ENCODE measurements at places on chromosomes 2 and 18. TPM values are rescaled to one million over a fixed set of nuclear protein-coding genes. Genes with fewer than 3 reads are reported as not detected.

Gene RELCH
- polyA plus RNA-seq = 23.2 TPM

Gene COLEC12
- 118 TPM for polyA plus RNA-seq

Gene GALNT3
- polyA plus RNA-seq = 32.7 TPM

Gene NGEF
- polyA plus RNA-seq = 2.7 TPM

GRCh38 chr18:79524181-79525078 lies 128.7 kb downstream of the NFATC1 start:
- no peak for DNase-seq

GRCh38 chr2:70904371-70905216 lies 31.1 kb upstream of the ATP6V1B1 start:
- no peak for DNase-seq

DNA sequence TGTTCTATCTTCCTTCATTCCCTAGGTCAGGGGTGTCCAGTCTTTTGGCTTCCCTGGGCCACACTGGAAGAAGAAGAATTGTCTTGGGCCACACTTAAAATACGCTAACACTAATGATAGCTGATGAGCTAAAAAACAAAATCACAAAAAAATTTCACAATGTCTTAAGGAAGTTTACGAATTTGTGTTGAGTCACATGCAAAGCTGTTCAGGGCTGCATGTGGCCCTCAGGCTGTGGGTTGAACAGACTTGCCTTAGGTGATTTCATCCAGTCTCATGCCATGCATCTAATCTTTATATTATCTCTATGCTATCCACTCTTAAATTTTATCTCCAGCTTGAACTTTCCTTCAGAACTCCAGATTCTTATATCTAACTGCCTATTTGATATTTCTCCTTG lies 80.1 kb downstream of the CCDC85A start:
- DNase-seq = no peak

- no peak for DNase-seq
Observed at GRCh38 chr18:40751186-40751585, 1203.8 kb upstream of the PIK3C3 start.

- DNase-seq = no peak
Observed at GRCh38 chr2:188079196-188079595, 212.5 kb upstream of the GULP1 start.
